A375 (cell line): ENCODE measurements at places on chromosomes 12 and 14. TPM values are rescaled to one million over a fixed set of nuclear protein-coding genes. Genes with fewer than 3 reads are reported as not detected.

The TUBA1C gene
- total RNA-seq: 616 and 777 TPM in 2 replicates

The PELI2 gene
- 3.9 and 4.5 TPM in 2 replicates for total RNA-seq

The KRT72 gene
- total RNA-seq: not detected in 2 replicates

The ADAM21 gene
- 0.04 and 0.19 TPM in 2 replicates for total RNA-seq

The KRT4 gene
- total RNA-seq: not detected in 2 replicates

The PNP gene
- total RNA-seq: 59.5 and 62.4 TPM in 2 replicates
